ENCODE measurements at places on chromosomes 11 and 22.

GRCh38 chr22:44758344-44758973 is 6.1 kb downstream of the ARHGAP8 start:
- DNase-seq, result no peak

DNA sequence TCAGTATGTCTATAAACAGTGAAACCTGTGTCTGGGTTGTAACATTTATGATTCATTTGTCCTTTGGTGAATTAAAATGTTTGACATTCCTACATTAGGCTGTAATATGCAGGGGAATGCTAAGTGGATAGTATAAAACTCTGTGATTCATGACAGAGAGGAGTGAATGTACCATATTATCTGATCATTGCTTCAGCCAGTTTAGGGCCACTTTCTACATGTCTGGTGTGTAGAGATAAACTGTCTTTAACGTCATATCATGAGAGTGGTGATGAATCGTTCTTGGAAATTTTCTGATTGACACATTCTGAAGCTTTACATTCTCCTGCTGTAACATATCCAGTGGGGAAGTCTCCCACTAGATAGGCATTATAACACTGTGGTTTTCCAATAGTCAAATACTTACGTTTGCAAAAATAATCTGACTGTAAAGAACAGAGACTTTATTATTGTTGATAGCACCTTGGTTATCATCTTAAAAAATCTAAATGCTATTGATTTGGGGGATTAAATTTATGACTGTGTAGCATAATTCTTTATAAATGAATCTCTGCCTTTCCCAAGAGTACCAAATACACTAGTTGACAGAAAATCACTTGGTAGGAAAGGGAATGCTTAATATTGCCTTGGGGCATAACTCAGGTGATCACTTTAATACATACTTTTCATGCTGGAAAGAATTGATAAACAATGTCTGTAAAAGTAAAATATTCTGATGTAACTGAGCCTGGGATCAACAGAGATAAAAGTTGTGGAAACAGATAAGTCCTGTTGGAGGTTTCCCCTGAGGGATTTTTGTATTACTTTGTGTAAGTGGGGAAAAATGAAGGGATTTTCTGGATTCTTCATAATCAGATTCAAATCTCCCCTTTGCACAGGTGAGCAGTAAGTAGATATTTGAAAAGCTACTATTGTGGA is 427.9 kb downstream of the JRKL start:
- DNase-seq, result no peak

- DNase-seq, result peak; percentile 93
These were observed 21.8 kb upstream of the SNX32 start for GRCh38 chr11:65811764-65812475.

- no peak for DNase-seq
These were observed 20.9 kb upstream of the ARHGAP8 start for GRCh38 chr22:44731357-44731970.

DNA sequence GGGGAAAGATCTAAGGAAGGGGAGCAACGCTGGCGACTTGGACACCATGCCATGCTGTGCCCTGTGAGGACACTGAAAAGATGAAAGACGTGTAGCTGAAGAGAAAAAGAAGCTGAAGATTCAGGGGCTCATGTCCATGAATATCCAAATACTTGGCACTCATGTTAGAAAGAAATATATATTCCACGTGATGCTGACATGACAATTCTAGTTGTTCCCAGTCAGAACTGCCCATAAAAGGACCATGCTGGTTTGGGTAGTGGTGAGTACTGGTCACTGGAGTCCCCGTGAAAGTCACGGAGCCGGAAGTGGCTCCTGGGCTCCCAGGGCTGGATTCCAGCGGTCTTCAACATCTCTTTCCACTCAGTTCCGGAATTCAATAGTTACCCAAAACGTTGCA is 9.9 kb downstream of the MS4A15 start:
- DNase-seq, result no peak

- DNase-seq, result peak; percentile 7
These were observed 8.4 kb downstream of the LRRC10B start for GRCh38 chr11:61516675-61517572.

DNA sequence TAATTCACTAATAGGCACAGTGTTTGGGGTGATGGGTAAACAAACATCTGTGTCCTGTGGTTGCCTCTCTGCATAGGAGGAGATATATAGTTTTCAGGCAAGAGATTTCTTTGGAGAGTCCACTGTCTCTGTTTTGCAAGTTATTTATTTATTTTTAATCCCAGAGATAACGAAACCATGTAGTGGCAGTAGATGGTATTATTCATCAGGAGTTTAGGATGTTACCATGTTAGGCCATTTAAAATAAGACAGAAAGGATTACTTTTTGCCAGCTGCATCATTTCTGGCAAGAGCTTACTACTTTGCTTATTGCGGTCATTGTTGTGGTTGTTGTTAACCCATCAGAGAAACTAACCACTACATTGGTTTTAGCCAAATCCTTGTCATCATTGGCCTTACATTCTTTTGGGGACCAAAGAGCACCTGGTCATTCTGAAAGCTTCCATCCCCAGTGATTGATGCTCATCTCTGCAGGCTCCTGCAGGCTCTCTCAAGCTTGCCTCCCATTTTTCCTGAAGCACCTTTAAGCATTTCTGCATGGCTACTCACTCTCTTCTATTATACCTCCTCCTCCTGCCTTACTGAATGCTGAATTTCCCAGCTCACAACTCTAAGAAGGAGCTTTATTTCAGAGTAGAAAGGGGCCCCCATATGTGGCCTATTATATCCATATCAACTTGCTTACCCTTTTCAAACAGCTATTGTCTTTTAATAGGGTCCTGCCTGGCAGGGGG is 84.4 kb downstream of the CSTPP1 start:
- DNase-seq, result no peak

GRCh38 chr11:65771589-65772112 is 9.1 kb downstream of the AP5B1 start:
- no peak for DNase-seq

DNA sequence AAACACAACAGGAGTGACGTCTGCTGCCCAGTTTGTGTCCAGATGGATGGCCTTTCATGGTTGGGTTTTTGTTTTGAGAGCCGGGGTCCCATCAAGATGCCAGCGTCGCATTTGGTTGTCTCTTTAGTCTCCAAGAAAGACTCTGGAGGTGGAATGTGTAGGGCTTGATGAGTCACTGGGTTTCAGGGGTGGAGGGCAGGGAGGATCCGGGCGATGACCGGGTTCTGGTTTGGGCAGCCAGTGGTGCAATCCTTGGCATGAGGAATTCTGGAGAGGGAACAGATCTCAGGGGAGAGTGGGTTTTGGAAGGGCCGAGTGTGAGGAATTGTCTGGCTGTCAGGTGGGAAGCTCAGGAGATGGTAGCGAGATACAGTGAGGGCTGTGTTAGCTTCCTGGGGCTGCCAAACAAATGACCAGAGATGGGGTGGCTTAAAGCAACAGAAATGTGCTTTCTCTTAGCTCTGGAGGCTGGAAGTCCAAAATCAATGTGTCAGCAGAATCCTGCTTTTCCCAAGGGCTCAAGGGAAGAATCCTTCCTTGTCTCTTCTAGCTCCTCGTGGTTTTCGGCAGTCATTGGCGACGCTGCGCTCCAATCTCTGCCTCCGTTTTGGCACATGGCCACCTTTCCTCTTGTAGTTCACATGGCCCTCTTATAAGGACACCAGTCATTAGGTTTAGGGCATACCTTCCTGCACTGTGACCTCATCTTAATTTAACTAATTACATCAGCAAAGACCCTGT is 26.4 kb upstream of the PPFIA1 start:
- DNase-seq, result no peak

DNA sequence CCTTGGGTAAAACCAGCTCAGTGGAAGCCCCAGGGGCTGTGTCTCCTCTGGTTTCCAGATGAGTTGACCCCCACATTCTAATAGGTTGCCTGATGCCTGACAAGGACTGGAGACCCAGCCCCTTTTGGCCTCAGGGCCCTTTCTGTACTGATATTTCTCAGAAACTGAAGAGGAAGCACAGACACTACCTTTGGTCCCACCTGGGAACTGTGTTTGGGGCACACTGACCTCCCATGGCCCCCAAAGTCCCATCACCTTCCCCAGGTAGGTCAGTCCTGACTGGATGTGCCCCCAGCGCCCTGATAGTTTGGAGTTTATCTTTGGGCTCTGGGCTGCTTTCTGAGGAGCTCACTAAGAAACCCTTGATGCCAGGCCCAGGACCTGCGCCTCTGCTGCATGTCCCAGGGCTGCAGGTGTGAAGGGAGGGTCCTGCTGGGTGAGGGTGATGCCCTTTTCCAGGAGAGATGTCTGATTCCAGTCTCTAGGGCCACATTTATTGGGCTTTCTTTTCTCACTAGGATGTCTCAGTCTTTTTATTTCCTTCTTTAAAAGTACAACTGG is 106.7 kb downstream of the GGTLC2 start:
- DNase-seq, result no peak

- DNase-seq, result no peak
These were observed 22.7 kb downstream of the CCDC81 start for GRCh38 chr11:86397351-86397750.

All from inflammatory macrophage treated with lipopolysaccharide for 4 hours (primary cell).